Smooth muscle cell of bladder (primary cell): ENCODE measurements at places on chromosomes 6 and 20. TPM values are rescaled to one million over a fixed set of nuclear protein-coding genes. Genes with fewer than 3 reads are reported as not detected.

The KCNK15 gene
- total RNA-seq: 0.28 and 0.83 TPM in 2 replicates

The GMPR gene
- total RNA-seq: 9.7 and 17.0 TPM in 2 replicates

The CDH26 gene
- 0.14 and 0.18 TPM in 2 replicates for total RNA-seq

The IRF4 gene
- 0.14 and 0.65 TPM in 2 replicates for total RNA-seq

The ATP9A gene
- 24.0 and 36.0 TPM in 2 replicates for total RNA-seq

The ADGRF4 gene
- total RNA-seq: 0.71 and 0.74 TPM in 2 replicates

The RCAN2 gene
- 3.7 and 4.2 TPM in 2 replicates for total RNA-seq

The SLPI gene
- total RNA-seq: 2.3 and 2.6 TPM in 2 replicates

The LINC00237 gene
- total RNA-seq: not detected in 2 replicates

The PRICKLE4 gene
- total RNA-seq: not detected in 2 replicates

The IFNGR1 gene
- total RNA-seq: 67.1 and 79.0 TPM in 2 replicates

The SLC24A3 gene
- 1.6 and 2.4 TPM in 2 replicates for total RNA-seq

The LST1 gene
- not detected in 2 replicates for total RNA-seq

The TBPL1 gene
- 15.2 and 18.7 TPM in 2 replicates for total RNA-seq

The KDM1B gene
- total RNA-seq: 9.2 and 11.9 TPM in 2 replicates

The UBE3D gene
- total RNA-seq: 4.8 and 5.5 TPM in 2 replicates

The HLA-DQB1 gene
- total RNA-seq: not detected in 2 replicates

The DUSP15 gene
- total RNA-seq: 0.14 TPM in 1 of 2 replicates, not detected in the other

The GGTLC1 gene
- not detected in 2 replicates for total RNA-seq

The BTBD9 gene
- total RNA-seq: 10.1 and 11.4 TPM in 2 replicates

The ZC3H12D gene
- total RNA-seq: under 0.01 TPM in 1 of 2 replicates, not detected in the other

The PBOV1 gene
- not detected in 2 replicates for total RNA-seq

The ZSCAN16 gene
- 1.8 and 2.8 TPM in 2 replicates for total RNA-seq

The JAG1 gene
- total RNA-seq: 19.1 and 26.6 TPM in 2 replicates

The MRAP2 gene
- 0.28 and 0.65 TPM in 2 replicates for total RNA-seq

The GPX5 gene
- not detected in 2 replicates for total RNA-seq

The COL19A1 gene
- 0.28 TPM in 2 replicates for total RNA-seq

The TCF19 gene
- total RNA-seq: 1.8 and 2.0 TPM in 2 replicates

The CST2 gene
- total RNA-seq: 0.55 and 0.71 TPM in 2 replicates

The MCUR1 gene
- 6.7 and 8.4 TPM in 2 replicates for total RNA-seq

The GLO1 gene
- total RNA-seq: 87.0 and 92.2 TPM in 2 replicates

The EYS gene
- total RNA-seq: 0.14 and 0.28 TPM in 2 replicates

The BNIP5 gene
- not detected in 2 replicates for total RNA-seq

The CCN6 gene
- total RNA-seq: not detected in 2 replicates

The CASS4 gene
- total RNA-seq: 0.09 and 0.14 TPM in 2 replicates

The AMD1 gene
- total RNA-seq: 29.9 and 30.6 TPM in 2 replicates

The BMP2 gene
- 7.6 and 8.8 TPM in 2 replicates for total RNA-seq

The SRMS gene
- not detected in 2 replicates for total RNA-seq

The CYP39A1 gene
- total RNA-seq: 14.7 and 22.6 TPM in 2 replicates
